ENCODE measurements at places on chromosomes 12 and 14.

DNA sequence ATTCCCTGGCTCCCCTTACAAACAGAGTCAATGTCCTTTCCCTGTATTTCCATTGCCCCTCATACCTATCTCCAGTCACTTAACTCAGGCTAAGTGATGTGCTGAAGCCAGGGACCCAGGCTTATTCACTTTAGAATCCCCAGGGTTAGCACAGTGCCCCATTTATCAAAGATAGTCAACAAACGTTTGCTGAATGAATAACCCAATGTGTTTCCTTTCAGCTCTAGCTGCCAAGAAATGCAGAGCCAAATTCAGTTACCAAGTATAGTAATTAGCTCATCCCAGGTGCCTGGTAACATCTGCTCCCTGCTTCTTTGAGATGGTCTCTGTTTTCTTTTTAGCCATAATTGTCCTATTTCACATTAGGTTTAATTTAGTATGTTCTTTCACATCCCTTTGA is 189.5 kb downstream of the PHLDA1 start:
- DNase-seq, result no peak

- no peak for DNase-seq
Measured at GRCh38 chr12:29867823-29868222, 84.1 kb upstream of the TMTC1 start.

GRCh38 chr12:89029961-89030360 is 322.3 kb downstream of the DUSP6 start:
- no peak for DNase-seq

DNA sequence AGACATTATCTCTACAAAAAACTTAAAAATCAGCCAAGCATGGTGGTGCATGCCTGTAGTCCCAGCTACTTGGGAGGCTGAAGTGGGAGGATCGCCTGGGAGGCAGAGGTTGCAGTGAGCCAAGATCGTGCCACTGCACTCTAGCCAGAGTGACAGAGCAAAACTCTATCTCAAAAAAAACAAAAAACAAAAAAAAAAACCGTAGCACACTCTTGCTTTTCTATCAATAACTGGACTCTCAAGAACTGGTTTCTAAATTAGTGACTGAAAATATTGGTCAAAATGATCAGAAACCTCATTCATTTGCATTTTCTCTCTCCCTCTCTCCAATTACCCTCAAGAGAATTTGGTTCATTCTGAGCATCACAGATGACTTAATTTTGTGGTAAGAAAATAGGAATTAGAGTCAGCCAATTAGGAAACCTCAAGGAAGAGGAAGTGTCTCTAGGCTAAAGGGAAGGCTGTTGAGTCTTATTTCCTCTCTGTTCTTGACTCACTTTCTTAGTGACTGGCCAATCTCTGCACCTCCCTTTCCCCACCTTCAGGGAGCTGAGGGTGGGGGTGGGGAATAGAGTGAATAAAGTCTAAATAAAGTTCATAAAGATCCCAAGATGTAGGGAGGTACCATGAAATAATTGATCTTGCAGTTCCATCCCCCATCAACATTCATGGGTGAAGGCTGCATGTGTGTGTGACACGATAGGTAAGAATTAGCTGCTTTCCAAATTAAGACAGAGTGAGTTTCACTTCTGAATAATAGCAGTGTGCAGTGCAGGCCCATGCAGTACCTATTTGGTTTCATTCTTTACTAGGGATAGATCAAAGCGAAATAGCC is 6.8 kb upstream of the PSMA6 start:
- DNase-seq, result no peak
